ENCODE measurements at places on chromosomes 2 and 18.

DNA sequence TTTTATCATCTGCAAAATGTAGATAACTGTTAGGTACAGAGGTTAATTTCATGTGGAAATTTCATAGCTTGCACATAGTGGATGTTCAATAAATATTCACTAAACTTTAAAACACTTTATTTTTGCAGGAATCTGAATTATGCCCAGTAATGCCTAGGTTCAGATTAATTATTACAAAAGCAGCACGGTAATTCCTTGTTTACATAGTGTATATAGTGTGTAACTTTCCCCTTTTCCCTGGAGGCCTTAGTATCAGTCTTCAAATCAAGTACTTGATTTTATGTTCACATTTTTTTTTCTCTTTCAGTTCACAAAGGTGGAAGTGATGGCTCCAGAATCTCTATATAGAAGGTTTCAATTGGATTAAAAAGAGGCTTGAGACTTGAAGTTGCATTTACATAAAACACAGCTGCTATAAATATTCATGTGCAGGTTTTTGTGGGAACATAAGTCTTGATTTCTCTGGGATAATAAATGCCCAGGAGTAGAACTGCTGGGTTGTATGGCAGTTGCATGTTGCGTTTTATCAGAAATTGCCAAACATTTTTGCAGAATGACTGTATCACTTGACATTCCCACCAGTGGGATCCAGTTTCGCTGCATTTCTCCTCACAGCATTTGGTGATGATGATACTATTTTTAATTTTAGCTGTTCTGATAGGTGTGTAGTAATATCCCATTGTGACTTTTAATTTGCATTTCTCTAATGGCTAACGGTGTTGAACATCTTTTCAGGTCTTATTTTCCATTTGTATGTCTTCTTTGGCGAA, 27.6 kb upstream of the LGALSL start:
- no peak for DNase-seq

- no peak for DNase-seq
These were observed 365 bp downstream of the NDUFB3 start for GRCh38 chr2:201072201-201072530.

- DNase-seq, result no peak
These were observed 85.5 kb downstream of the MALT1 start for GRCh38 chr18:58756596-58757240.

- peak; percentile 43 for DNase-seq
These were observed 10.1 kb downstream of the IL37 start for GRCh38 chr2:112920923-112921532.

- DNase-seq, result no peak
These were observed 4.3 kb downstream of the CDH20 start for GRCh38 chr18:61337527-61337926.

GRCh38 chr18:45916302-45916701, 50.8 kb downstream of the EPG5 start:
- no peak for DNase-seq

DNA sequence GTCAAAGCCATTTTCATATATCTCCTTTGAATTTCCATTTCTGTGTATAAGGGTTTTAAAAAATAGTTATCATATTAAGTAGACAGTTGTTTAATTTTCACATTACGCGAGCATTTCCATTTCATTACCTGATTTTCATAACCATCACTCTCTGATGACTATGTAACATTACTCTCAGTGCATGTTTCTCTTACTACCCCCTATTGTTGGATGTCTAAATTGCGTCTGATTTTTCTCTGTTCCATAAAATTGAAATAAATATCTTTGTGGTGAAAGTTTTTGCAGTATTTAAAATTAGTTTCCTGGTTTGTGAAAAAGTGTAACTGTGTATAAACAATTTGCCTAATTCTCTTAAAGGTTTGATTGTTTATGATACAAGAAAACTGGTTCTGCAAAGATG, 123.8 kb downstream of the MYO1B start:
- no peak for DNase-seq

Measured in CD4-positive, alpha-beta T cell treated with Interleukin-4 for 1 hour (primary cell).